ENCODE measurements at places on chromosomes 3 and 15.

- no peak for DNase-seq
Measured at GRCh38 chr15:100873029-100873677, 6.5 kb upstream of the ALDH1A3 start.

GRCh38 chr3:39290255-39290654 lies 10.4 kb upstream of the CX3CR1 start:
- DNase-seq = no peak

DNA sequence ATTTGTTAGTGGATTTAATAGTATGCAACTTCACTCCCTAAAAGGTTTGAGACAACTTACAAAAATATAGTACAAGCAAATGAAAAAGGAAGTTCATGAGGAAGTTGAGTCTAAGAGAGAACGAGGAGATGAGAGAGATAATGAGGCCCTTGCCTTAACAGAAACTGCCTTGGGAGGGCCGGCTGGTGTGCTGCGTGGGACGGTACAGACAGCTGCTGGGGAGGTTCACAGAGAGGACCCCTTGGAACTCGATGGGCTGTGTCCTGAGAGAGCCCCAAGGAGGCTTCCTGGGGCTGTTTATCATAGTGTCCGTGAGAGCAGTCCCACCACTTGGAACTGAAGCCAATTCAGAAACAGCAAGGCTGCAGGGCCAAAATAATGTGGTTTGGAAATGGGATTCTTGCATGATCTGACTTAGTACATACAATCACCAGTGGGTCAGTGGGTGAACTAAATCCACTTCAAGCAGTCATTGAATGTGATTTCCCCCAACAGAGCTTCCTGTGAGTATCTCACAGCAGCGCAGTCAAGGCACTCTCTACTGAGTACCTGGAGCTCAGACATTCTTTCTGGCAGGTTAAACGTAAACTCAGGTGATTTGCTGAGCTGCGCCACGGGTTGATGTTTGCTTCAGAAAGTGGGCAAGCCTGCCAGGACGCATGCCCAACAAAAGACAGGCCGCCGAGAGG lies 90.8 kb downstream of the CRTC3 start:
- no peak for DNase-seq

DNA sequence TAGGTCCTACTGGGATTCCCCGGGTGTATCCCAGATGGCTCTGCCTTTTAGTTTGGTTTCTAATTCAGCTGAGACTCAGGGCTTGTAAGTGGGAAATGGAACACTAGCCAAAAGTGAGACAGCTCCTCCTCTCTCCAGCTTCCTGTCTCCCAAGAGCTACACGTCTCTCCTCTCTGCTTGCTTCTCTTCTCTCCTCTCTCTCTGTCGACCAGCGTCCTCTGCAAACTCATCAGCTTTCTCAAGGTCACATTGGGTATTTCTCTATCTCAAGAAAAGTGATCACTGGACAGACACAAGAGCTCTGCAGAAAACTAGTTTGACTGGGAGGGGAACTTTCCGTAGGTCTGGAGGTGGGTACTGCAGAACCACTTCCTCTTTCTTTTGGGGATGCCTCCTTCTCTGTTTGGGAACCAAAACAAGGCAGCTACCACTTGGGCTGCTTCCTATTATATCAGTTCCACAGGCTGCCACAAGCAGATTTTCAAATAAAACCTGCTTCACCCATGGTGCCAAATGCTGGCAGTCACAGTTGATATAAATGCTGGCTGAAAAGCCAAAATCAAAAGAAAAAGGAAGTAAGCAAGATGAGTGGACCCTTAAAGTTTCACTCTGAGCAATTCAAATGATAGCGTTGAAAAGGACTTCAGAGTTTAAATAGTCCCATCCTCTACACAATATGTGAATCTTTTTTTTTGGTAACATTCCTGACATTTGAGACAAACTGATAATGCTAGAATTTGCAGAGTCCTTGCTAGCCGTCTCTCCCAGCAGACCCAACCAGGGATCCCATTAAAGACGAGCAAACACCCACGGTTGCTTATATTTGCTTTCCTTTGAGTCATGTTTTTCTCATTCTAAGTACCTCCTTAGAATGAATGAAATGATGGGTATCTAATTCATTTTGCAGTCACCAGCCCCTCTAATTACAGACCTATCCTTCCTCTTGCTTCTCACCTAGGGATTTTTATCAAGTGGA lies 7.2 kb upstream of the DYNC1LI1 start:
- no peak for DNase-seq

DNA sequence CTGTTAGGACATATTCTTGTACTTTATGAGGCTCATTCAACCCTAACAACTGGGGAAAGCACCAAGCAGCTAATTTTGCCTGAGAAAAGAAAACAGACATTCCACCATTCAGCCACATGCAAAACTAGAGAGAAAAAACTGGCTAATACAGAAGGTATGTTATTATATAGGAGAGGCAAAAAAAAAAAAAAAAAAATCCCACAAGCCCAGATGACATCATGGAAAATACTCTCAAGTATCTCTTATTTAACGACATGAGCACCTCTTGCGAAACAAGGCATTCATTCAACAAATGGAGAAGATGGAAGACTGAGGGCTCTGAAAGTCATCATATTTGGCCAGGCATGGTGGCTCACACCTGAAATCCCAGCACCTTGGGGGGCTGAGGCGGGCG lies 61.5 kb downstream of the PRICKLE2 start:
- no peak for DNase-seq

GRCh38 chr15:87689716-87690115 lies 566.8 kb downstream of the NTRK3 start:
- DNase-seq = no peak

GRCh38 chr3:143070977-143071551 lies 48.5 kb upstream of the CHST2 start:
- DNase-seq = no peak

DNA sequence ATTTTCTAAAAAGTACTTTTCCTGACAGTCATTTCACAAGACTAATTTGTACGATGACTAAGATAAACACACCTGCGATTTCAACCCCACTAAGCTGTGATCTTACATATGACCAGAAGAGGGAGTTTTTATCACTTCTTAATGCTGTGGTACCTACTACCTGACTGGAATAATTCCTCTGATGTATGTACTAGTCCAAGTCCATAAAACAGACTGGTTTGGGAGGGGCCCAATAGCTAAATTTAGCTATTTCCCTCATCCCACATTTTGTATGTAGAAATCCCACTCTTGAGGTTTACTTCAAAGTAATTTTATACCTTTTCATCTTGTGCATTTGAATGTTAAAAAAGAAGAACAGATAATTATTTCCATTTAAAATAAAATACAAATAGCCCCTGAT lies 49.7 kb upstream of the SCAANT1 start:
- DNase-seq = no peak

DNA sequence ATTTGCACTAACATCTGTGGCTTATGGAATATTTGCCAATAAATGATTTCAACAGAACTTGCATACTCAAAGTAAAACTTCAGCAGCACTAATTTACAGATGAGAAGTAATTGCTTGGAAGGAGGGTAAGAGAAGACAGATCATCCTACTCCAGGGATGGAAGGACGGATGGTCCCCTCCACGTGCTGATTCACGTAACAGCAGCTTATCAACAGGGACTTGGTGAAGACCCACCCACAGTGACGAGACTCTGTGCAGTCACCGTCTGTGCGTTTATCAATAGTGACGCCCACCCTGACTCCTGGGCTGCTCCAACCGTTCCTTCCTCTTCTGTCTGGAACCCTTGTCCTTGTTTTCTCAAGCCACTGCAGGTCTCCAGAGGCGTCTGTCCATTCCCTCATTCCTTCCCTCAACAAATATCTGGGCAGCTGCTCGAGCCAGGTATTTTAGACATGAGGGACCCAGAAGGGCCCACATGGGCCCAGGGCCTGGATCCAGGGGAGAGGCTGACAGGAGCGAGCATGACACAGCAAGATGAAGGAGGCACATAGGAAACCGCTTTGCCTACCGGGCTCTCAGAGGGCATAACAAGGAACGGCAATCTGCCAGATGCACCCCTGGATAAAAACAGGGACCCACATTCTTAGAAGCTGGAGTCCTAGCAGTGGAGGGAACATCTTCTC lies 33.3 kb downstream of the PCSK6 start:
- DNase-seq = no peak
